ENCODE measurements at places on chromosomes 2 and 18. TPM values are rescaled to one million over a fixed set of nuclear protein-coding genes. Genes with fewer than 3 reads are reported as not detected.

- DNase-seq: no peak
Observed at GRCh38 chr2:171432969-171433762, 624 bp downstream of the METTL8 start.

- no peak for DNase-seq
Observed at GRCh38 chr2:207149249-207150213, 16.2 kb downstream of the KLF7 start.

DNA sequence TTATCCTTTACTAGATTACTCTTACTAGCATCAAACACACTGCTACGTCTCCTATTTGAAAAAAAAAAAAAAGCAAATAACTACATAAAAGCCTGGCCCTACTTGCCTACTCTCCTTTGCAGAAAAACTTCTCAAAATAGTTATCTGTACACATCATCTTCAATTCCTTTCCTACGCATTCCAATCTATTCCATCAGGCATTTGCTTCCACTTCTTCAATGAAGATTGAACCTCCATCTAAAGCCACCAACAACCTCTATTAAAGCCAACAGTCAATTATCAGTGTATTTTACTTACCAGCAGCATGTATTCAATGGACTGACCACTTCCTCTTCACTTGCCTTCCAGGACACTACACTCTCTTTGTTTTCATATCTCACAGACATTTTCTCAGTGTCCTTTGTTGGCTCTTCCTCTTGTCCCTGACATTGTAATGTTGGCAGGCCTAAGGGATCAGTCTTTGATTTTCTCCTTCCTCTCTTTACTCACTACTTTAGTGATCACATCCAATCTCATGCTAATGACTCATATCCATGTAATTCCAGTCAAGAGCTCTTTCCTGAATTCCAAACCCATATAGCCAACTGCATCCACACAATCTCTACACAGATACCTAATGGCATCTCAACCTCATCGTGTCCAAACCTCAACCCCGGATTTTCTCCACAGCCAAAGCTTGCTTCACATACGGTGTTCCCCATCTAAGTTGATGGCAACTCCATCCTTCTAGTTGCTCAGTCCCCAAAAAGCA, 131.3 kb downstream of the CCDC148 start:
- DNase-seq: no peak

Gene G6PC2
- total RNA-seq: not detected

Gene TPGS2
- total RNA-seq: 72.9 TPM

Gene SCLY
- total RNA-seq: 15.4 TPM

DNA sequence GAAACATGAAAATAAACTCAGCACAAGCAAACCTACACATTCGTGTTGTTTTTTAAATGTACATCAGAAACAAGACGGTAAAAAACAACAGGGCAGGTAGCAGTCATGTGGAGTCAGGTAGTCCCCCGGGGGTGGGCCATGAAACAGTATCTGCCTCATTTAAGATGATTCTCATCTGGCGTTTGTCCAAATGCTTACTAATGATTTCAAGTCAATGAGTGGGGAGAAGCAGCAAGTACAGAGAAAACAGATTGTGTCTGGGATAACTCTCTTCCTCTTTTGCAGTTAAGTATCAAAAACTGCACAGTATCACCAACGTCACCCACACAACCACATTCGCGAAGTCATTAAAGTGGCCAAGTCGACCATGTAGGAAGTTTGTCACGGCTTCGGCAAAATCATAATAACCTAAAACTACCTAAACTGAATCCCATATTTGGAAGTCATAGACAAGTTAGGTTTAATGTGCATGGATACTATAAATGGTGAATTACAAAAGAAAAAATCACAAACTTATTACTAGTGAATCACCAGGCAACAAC, 1.3 kb downstream of the LAPTM4A start:
- DNase-seq: no peak

DNA sequence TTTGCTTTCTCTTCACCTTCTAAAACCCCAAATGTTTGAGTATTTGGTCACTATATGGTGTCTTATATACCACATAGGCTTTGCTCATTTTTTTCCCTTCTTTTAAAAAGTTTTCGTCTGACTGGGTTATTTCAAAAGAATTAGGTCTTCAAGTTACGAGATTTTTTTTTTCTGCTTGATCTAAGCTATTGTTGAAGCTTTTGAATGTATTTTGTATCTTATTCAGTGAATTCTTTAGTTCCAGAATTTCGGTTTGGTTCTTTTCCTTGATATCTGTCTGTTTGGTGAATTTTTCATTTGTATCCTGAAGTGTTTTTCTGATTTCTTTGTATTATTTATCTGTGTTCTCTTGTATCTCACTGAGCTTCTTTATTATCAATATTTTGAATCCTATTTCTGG, 93.5 kb downstream of the ARL6IP6 start:
- DNase-seq: no peak

Gene NT5DC4
- not detected for total RNA-seq

Gene GKN2
- not detected for total RNA-seq

- DNase-seq: no peak
Observed at GRCh38 chr2:143903172-143903856, 616.6 kb downstream of the ZEB2 start.

DNA sequence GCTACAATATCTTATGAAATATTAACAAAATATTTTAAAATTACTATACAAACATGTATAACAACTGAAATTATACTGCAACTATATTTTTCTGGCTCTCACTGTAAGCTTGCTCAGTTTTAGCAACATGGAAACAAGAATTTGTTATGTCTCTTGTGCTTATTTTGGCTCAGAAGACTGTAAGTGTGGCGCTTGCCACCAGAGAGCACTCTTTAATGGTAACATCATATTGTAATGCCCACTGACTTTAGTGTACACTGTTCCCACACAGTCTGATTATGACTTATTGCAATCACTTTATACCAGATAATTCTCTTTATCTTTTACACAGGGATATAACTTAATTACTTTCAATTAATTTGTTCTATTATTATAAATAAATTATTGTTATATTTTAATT, 1500.6 kb upstream of the TMEFF2 start:
- DNase-seq: no peak

DNA sequence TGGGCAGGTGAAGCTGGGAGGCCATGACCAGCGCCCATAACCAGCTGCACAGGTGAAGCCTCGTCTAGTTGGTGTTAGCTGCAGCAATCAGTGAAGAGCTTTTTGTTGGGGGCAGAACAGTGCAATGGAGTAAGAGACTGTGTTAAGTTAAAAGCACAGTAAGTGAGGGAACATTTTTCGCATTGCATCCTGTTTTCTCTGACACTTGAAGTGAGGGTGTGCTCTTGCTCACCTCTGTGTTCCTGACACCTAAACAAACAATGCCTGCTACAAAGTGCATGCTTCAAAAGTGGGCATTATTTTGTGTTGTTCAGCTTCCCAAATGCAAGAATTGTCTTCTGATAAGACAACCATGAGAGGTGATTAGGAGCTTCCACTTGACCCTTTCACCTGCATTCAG, 324.0 kb upstream of the ACVR2A start:
- no peak for DNase-seq

Gene REEP1
- total RNA-seq: 12.3 TPM

DNA sequence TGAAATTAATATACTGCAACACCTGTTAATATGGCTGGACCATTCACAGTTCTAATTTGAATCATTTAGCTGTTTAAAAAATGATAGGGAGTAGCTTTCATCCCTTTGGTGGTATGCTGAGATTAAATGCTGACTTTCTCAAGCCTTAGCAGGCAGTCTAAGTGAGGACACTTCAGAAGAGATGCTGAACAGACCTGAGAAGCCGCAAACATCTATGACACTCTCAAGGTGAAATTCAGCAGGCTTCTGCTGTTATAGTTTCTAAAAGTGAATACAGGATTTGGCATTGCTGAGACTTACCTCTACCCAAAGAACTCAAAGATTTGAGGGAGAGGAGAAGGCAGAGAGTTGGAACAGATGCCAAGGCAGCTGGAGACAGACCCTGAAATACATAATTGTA, 431.2 kb upstream of the FAM98A start:
- no peak for DNase-seq

Gene HOXD8
- 14.4 TPM for total RNA-seq

GRCh38 chr18:62898359-62898758, 183.0 kb downstream of the PHLPP1 start:
- no peak for DNase-seq

Gene PLB1
- total RNA-seq: 16.3 TPM

Gene ELOA2
- total RNA-seq: not detected

DNA sequence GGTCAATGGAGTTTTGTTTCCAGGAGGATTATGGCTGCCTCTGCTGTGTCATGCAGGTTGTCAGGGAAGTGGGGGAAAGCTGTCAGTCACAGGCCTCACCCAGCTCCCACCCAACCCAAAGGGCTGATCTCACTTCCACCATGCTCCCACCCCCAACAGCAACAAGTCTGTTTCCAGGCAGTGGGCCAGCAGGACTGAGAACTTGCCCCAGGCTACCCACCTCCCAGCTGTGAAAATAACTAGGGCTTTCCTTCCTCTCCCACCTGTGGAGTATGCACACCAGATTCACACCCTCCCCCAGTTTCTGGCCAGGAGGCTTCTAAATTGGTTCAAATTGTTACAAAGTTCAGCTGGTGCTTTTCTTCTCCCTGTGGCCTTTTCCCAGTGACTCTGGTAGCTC, 95.6 kb upstream of the ACVR1 start:
- no peak for DNase-seq

GRCh38 chr2:49021271-49021670, 133.0 kb downstream of the FSHR start:
- no peak for DNase-seq

DNA sequence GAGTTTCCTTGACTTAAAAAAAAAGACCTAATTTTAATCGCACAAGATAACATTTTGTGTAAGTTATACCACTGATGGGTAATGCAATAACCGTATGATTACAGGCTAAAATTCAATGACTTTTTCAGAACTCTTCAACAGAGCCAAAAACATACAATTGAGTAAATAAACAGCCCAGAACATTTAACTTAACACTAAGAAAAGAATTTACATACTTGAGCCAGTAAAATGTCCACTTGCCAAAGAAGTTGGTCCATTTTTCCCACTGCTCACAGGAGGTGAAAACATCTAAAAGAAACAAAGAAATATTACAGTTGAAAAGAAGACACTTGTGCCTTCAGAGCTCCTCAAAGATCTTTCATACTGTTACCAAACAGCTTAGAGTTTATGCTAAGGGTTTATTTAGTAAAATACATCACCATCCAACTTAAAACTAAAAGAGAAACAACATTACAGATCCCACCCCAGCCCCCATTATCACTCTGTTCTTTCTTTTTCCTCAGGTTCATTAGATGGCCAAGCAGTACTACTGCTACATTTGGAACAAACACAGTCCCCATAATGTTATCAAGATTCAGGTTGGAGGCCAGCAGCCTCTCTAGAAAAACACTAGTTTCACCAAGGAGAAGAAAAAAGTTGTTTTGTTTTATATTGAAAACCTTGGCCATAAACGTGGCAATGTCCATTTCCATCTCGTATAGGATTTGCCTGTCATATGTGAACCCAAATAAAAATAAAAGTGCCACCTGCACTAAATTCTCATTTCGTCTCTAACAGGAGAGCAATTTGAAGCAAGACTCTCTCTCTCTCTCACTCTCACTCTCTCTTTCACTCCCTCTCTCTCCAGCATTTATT, 2.7 kb downstream of the TCF4 start:
- DNase-seq: no peak

Gene SERPINB11
- total RNA-seq: not detected

Data from aorta (tissue), 5 donors.